DMS 273 treated with DMSO at 0.1 percent for 48 hours (cell line): ENCODE measurements at places on chromosomes 5 and 9.
A peak's percentile ranks its signal among the peaks of the same experiment; 100 is the strongest.

DNA sequence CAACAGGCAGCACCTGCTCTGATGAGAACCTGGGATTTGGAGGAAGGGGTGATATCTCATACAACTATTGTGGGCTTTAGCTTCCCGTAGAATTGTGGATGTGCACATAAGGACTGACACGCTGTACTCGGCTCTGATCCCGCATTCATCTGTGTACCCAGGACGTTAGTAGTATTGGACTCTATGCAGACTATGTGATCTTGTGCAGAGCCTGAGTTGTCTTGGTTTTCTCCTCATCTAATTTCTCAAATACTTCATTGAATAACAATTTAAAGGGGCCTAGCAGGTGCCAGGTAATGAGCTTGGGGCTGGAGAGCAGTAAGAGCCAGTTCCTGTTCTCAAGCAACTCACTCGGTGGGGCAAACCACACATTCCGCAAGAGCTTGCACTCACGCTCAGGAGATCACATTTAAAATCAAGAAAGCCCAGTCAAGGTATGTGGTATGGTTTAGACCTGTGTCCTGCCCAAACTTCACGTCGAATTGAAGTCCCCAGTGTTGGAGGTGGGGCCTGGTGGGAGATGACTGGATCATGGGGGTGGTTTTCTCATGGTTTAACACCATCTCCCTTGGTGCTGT lies 14.8 kb downstream of the C5orf15 start:
- DNase-seq = no peak

- DNase-seq = no peak
These were observed 4.0 kb downstream of the MAT2B start for GRCh38 chr5:163509291-163509951.

- DNase-seq = no peak
These were observed 101.1 kb downstream of the MUSK start for GRCh38 chr9:110769667-110770066.

GRCh38 chr9:136549010-136549980 lies 3.4 kb upstream of the NOTCH1 start:
- DNase-seq = no peak

GRCh38 chr5:95281226-95281625 lies 3.7 kb downstream of the MCTP1 start:
- peak; percentile 58 for DNase-seq

GRCh38 chr9:25678147-25678666 lies at the start of gene TUSC1:
TUSC1 (minus strand) TSS chr9:25678444; CDS start chr9:25678312, 132 bp downstream.
- peak; percentile 28 for DNase-seq

- DNase-seq = no peak
These were observed 65.7 kb upstream of the BASP1 start for GRCh38 chr5:17151686-17152085.

- DNase-seq = no peak
These were observed 17.3 kb upstream of the XPA start for GRCh38 chr9:97714435-97714834.

GRCh38 chr9:131447600-131447999 lies 53.7 kb downstream of the PRRC2B start:
- no peak for DNase-seq

DNA sequence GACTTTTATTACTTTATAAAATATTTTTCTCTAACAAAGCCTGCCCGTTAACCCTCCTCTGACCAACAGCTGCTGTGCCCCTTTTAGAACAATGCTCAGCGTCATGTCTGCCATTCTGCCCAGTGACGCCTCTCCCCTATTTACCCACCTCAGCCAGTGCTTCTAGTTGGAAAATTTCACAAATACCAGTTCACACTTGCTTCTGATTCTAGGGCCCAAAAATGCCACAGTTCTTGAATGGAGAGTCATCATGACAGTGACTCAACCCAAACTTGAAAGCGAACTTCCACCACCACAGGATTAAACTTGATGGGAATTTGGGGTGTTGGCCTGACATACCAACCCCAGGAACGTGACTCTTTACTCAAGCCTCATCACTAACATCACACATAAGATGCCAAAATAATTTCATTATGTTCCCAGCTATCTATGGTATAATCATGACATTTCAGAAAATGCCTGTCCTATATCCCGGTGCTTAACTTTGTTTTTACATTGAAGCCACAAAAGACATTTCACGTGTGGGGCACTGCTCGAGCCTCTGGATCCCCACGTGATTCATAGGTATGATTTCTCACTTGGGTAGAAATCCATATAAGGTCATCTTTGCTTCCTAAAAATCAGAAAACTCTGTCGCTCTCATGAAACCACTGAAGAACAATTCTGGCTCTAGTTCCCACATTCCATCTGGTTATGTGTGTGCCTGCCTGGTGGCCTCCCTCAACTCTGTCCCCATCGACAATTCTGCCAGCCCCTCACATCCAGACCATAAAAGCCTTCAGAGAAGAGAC lies 220.9 kb downstream of the ACTL7B start:
- DNase-seq = no peak

DNA sequence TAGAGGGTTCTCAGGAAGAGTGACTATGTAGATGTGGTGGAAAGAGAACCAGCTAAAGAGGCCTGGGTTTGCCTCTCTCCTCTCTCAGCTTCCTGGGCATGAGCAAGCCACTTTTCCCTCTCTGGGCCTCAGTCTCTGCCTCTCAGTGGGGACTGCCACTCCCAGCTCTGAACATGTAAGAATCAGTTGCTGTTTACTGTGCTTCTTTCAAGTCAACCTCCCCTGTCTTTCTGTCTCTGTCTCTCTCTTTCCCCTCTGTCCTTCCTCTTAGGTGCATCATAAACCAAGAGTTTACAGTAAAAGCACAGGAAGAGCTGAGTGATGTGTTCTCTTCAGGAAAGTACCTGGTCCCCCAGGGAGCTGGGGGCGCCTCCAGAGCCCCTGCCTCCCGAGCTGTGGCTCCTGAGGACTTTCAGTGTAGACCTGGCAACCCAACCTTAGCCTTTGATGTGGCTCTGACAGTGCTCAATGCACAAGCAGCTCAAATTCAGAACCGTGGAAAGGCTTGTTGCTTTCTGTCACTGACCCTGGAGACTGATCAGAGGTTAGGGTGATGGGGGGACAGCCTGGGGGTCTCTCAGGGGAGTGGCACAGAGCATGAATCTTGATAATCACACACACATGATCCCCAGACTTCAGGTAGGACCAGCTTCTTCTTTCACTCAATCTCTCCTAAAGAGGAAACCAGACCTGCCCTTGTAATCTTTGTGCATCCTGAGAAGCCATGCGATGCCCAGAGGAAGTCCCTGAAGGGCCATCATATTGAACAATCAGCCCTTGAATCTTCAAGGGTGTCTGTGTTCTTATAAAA lies 59.4 kb upstream of the TNFSF8 start:
- DNase-seq = no peak
